Kidney capillary endothelial cell (primary cell): ENCODE measurements at places on chromosomes 12 and 14.

GRCh38 chr12:2543801-2544200, 251.0 kb upstream of the FKBP4 start:
- DNase-seq: no peak

DNA sequence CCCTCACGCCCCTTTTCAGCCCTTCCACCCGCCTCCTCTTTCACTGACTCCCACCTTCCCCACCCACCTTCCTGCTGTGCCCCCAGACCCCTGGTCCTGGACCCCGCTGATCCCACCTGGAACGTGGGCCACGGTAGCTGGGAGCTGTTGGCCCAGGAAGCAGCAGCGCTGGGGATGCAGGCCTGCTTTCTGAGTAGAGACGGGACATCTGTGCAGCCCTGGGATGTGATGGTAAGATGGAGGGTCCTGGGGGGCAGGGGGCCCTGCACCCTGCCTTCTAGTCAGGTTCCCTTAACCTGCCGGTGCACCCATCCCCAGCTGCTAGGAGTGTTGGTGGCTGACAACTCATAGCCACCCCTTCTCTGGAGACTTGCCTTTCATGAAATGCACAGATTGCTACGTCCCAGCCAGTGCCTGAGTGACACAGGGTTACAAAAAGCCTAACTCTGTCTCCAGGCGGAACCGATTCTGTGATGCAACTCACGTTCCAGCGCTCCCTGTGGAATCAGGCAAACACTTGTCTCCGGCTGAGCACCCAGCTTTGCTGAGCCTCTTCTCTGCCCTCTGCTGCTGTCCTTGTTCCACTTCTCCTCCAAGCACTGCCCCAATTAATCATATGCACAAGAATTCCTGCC, 15.0 kb upstream of the OAS2 start:
- no peak for DNase-seq

GRCh38 chr12:25637752-25638151, 84.7 kb upstream of the LMNTD1 start:
- DNase-seq: no peak

- DNase-seq: no peak
Measured at GRCh38 chr12:72699362-72699761, 427.2 kb downstream of the TRHDE start.

GRCh38 chr14:85907536-85907935, 377.6 kb downstream of the FLRT2 start:
- no peak for DNase-seq

- DNase-seq: no peak
Measured at GRCh38 chr14:68395604-68396003, 397.3 kb downstream of the ZFP36L1 start.

DNA sequence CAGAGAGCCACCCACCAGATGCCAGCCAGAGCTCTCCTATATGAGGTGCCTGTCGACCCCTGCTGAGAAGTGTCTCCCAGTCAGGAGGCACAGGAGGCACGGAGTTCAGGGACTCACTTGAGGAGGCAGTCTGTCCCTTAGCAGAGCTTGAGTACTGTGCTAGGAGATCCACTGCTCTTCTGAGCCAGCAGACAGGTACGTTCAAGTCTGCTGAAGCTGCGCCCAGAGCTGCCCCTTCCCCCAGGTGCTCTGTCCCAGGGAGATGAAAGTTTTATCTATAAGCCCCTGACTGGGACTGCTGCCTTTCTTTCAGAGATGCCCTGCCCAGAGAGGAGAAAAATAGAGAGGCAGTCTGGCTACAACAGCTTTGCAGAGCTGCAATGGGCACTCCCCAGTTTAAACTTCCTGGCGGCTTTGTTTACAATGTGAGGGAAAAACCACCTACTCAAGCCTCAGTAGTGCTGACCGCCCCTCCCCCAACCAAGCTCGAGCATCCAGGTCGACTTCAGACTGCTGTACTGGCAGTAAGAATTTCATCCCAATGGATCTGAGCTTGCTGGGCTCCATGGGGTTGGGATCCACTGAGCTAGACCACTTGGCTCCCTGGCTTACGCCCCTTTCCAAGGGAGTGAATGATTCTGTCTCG, 146.7 kb upstream of the USP15 start:
- DNase-seq: no peak

GRCh38 chr14:61145034-61145902, 135.9 kb downstream of the TMEM30B start:
- DNase-seq: no peak

DNA sequence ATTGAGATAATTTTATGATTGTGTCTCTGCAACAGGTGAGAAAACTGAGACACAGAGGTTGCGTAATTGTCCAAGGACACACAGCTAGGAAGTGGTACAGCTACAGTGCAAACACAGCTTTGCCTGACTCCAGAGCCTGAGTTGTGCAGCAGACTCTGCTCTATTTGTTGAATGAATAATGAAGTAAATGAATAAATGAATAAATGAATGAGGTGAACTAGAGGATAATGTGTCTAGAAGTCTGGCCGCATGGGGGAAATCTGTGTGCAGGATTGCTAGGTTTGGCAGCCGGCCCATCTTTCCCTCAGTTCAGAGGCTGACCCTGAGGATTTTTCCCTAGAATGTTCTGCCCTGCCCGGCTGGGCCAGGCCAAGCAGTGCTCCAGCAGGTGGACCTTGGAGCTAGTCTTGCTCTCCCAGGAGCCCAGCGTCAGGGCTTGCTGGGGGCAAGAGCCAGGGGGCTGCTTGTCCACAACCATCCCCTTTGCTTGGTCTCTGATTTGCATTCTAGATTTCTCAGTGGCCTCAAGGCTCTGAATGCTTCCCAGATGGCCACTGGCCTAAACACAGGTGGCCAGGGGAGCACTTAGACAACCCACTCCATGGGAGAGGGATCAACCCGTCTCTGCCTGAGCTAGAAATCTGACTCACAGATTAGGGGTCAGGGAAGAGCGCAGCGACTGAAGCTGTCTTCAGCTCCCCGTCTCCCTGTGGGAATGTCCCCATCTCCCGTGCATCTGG, 225.2 kb downstream of the C12orf75 start:
- no peak for DNase-seq

GRCh38 chr14:72962829-72963312, 36.6 kb downstream of the DCAF4 start:
- DNase-seq: peak; percentile 49

GRCh38 chr14:72480464-72481243, 413.2 kb downstream of the DPF3 start:
- DNase-seq: no peak

GRCh38 chr12:31970199-31970598, 11.0 kb downstream of the RESF1 start:
- DNase-seq: no peak

DNA sequence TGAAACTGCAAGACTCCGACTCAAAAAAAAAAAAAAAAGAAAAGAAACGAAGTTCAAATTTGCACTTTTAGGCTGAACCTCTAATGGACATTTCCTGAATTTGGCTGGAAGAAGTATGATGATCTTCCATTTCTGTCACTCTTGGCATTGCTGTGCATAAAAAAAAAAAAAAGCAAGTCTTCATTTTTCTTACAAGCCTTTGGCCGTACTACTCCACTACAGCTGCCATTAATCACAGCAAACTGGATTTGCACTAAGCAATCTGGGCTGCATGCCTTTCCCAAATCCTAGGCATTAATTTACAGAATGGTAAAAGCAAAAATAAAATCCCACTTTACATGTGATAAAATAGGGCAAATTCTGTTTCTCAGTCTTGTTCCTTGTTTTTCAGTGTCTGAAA, 7.1 kb downstream of the CSRP2 start:
- DNase-seq: no peak
